ENCODE measurements at places on chromosomes 2 and 18. TPM values are rescaled to one million over a fixed set of nuclear protein-coding genes. Genes with fewer than 3 reads are reported as not detected.

DNA sequence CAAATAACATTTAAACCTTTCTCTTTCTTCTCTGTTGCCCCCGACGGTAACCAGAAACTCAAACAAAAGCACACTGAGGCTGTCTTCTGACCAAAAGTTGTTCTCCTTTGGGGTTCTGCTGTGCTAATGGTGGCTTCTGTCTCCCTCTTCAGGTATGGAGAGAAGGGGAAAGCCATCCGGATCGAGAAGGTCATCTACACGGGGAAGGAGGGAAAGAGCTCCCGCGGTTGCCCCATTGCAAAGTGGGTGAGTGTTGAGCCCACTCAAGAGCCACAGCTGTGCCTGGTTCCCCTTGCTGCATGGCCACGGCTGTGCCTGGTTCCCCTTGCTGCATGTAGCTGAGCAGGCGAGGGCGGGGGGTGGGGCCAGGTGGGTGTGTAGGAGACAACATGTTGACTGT, 67.4 kb downstream of the BOLA3 start:
- no peaks in the 10 kb centered on the region for H3K4me1 ChIP-seq
- no peaks in the 10 kb centered on the region for H3K36me3 ChIP-seq
- H3K4me3 ChIP-seq = no peak overlapping the region
- H3K27ac ChIP-seq = no peak overlapping the region
- H3K27me3 ChIP-seq = no peaks in the 10 kb centered on the region
- no peak for DNase-seq

- H3K4me3 ChIP-seq = no peak overlapping the region
- no peaks in the 10 kb centered on the region for H3K27me3 ChIP-seq
- no peak overlapping the region for H3K27ac ChIP-seq
- H3K4me1 ChIP-seq = peaks cover 14% of the 10 kb centered on the region
Measured at GRCh38 chr2:236665101-236665500, 95.5 kb downstream of the ACKR3 start.

- no peaks in the 10 kb centered on the region for H3K27me3 ChIP-seq
- H3K4me1 ChIP-seq = no peaks in the 10 kb centered on the region
- no peak overlapping the region for H3K27ac ChIP-seq
- no peaks in the 10 kb centered on the region for H3K36me3 ChIP-seq
- no peak overlapping the region for H3K4me3 ChIP-seq
- no peak for DNase-seq
Measured at GRCh38 chr2:239610457-239611221, 209.8 kb upstream of the HDAC4 start.

- no peak for DNase-seq
- no peaks in the 10 kb centered on the region for H3K27me3 ChIP-seq
- H3K27ac ChIP-seq = no peak overlapping the region
- H3K4me1 ChIP-seq = no peaks in the 10 kb centered on the region
- H3K36me3 ChIP-seq = no peaks in the 10 kb centered on the region
Measured at GRCh38 chr2:41434991-41435390, 612.8 kb upstream of the PKDCC start.

GRCh38 chr2:10905006-10905861, 6.5 kb upstream of the KCNF1 start:
- H3K4me1 ChIP-seq = no peaks in the 10 kb centered on the region
- no peak for DNase-seq
- H3K36me3 ChIP-seq = no peaks in the 10 kb centered on the region
- H3K4me3 ChIP-seq = no peak overlapping the region
- no peak overlapping the region for H3K27ac ChIP-seq
- H3K27me3 ChIP-seq = no peaks in the 10 kb centered on the region

- no peaks in the 10 kb centered on the region for H3K36me3 ChIP-seq
- H3K4me3 ChIP-seq = no peak overlapping the region
- H3K27ac ChIP-seq = peak overlapping the region; percentile 56
- DNase-seq = peak; percentile 53
- no peaks in the 10 kb centered on the region for H3K27me3 ChIP-seq
- peaks cover 12% of the 10 kb centered on the region for H3K4me1 ChIP-seq
Measured at GRCh38 chr2:189542145-189542882, 38.3 kb downstream of the SLC40A1 start.

- H3K27me3 ChIP-seq = no peaks in the 10 kb centered on the region
- DNase-seq = peak; percentile 46
- peak overlapping the region; percentile 99 for H3K4me3 ChIP-seq
- H3K36me3 ChIP-seq = no peaks in the 10 kb centered on the region
- H3K4me1 ChIP-seq = peaks cover 22% of the 10 kb centered on the region
Measured at GRCh38 chr18:75208155-75208835, 644 bp downstream of the PTGR3 start.

- no peak for DNase-seq
- no peaks in the 10 kb centered on the region for H3K27me3 ChIP-seq
- no peak overlapping the region for H3K4me3 ChIP-seq
- H3K27ac ChIP-seq = no peak overlapping the region
Measured at GRCh38 chr2:195296490-195296889, 360.5 kb upstream of the SLC39A10 start.

GRCh38 chr2:10080536-10081304, 509 bp upstream of the CYS1 start:
- DNase-seq = peak; percentile 44
- peaks cover 9% of the 10 kb centered on the region for H3K4me1 ChIP-seq
- no peaks in the 10 kb centered on the region for H3K27me3 ChIP-seq

GRCh38 chr18:56825321-56825720, 174.2 kb downstream of the WDR7 start:
- no peak for DNase-seq
- no peak overlapping the region for H3K27ac ChIP-seq
- H3K27me3 ChIP-seq = no peaks in the 10 kb centered on the region

PLGLB1 gene
- total RNA-seq = 5.1 TPM

- no peak overlapping the region for H3K4me3 ChIP-seq
- H3K36me3 ChIP-seq = no peaks in the 10 kb centered on the region
- DNase-seq = no peak
- no peaks in the 10 kb centered on the region for H3K4me1 ChIP-seq
- no peaks in the 10 kb centered on the region for H3K27me3 ChIP-seq
Measured at GRCh38 chr2:231359441-231359840, 36.1 kb upstream of the B3GNT7 start.

All from uterus (tissue), 4 donors.